IPS DF 6.9 (cell line): ENCODE measurements at places on chromosomes 5 and 9.

GRCh38 chr5:24621792-24622191 is 23.0 kb downstream of the CDH10 start:
- H3K4me1 ChIP-seq = no peaks in the 10 kb centered on the region
- no peaks in the 10 kb centered on the region for H3K27me3 ChIP-seq
- H3K36me3 ChIP-seq = no peaks in the 10 kb centered on the region
- H3K4me3 ChIP-seq = no peak overlapping the region
- H3K27ac ChIP-seq = no peak overlapping the region

GRCh38 chr5:139193928-139194327 is 4.2 kb downstream of the SIL1 start:
- H3K27me3 ChIP-seq = no peaks in the 10 kb centered on the region
- no peak overlapping the region for H3K4me3 ChIP-seq
- DNase-seq = no peak
- peaks cover 2% of the 10 kb centered on the region; the same call in 1 of the 2 replicates for H3K4me1 ChIP-seq
- no peak overlapping the region for H3K27ac ChIP-seq

- H3K4me1 ChIP-seq = no peaks in the 10 kb centered on the region
- H3K27me3 ChIP-seq = no peaks in the 10 kb centered on the region
- no peak overlapping the region for H3K4me3 ChIP-seq
- H3K36me3 ChIP-seq = no peaks in the 10 kb centered on the region
- DNase-seq = no peak
- H3K27ac ChIP-seq = no peak overlapping the region
Measured at GRCh38 chr9:3492214-3492613, 33.6 kb downstream of the RFX3 start.

GRCh38 chr9:136907011-136907914 is 20.9 kb downstream of the TRAF2 start:
- H3K4me3 ChIP-seq = no peak overlapping the region
- H3K4me1 ChIP-seq = no peaks in the 10 kb centered on the region
- H3K36me3 ChIP-seq = peaks cover 27% of the 10 kb centered on the region
- H3K27me3 ChIP-seq = no peaks in the 10 kb centered on the region
- H3K27ac ChIP-seq = no peak overlapping the region

DNA sequence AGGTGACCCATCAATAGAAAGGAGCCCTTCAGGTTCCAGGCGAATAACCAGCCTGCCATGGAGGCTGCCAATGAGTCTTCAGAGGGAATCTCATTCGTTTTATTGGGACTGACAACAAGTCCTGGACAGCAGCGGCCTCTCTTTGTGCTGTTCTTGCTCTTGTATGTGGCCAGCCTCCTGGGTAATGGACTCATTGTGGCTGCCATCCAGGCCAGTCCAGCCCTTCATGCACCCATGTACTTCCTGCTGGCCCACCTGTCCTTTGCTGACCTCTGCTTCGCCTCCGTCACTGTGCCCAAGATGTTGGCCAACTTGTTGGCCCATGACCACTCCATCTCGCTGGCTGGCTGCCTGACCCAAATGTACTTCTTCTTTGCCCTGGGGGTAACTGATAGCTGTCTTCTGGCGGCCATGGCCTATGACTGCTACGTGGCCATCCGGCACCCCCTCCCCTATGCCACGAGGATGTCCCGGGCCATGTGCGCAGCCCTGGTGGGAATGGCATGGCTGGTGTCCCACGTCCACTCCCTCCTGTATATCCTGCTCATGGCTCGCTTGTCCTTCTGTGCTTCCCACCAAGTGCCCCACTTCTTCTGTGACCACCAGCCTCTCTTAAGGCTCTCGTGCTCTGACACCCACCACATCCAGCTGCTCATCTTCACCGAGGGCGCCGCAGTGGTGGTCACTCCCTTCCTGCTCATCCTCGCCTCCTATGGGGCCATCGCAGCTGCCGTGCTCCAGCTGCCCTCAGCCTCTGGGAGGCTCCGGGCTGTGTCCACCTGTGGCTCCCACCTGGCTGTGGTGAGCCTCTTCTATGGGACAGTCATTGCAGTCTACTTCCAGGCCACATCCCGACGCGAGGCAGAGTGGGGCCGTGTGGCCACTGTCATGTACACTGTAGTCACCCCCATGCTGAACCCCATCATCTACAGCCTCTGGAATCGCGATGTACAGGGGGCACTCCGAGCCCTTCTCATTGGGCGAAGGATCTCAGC is at the start of gene OR1K1:
Gene OR1K1, plus strand, starts transcription at position 58 of the 995 bp plus-strand sequence. Its CDS starts 0 bp downstream, at position 58.
- H3K36me3 ChIP-seq = no peaks in the 10 kb centered on the region
- no peaks in the 10 kb centered on the region; the same call in 1 of the 2 replicates for H3K27me3 ChIP-seq
- no peak within 1 kb of the TSS for H3K4me3 ChIP-seq

- H3K4me1 ChIP-seq = peaks cover 8% of the 10 kb centered on the region
- no peak for DNase-seq
- H3K4me3 ChIP-seq = no peak overlapping the region
- H3K36me3 ChIP-seq = no peaks in the 10 kb centered on the region
- H3K27me3 ChIP-seq = peaks cover 2% of the 10 kb centered on the region; the same call in 1 of the 2 replicates
Measured at GRCh38 chr9:132238992-132239391, 77.1 kb downstream of the NTNG2 start.

GRCh38 chr9:38066914-38067858 is 1.8 kb downstream of the SHB start:
- H3K36me3 ChIP-seq = no peaks in the 10 kb centered on the region
- H3K4me3 ChIP-seq = peak overlapping the region; percentile 81; the same call in 1 of the 2 replicates
- DNase-seq = no peak
- no peak overlapping the region for H3K27ac ChIP-seq
- H3K27me3 ChIP-seq = no peaks in the 10 kb centered on the region; the same call in 1 of the 2 replicates
- H3K4me1 ChIP-seq = peaks cover 10% of the 10 kb centered on the region

GRCh38 chr9:33344145-33344544 is 53.8 kb downstream of the NFX1 start:
- DNase-seq = no peak
- no peak overlapping the region for H3K27ac ChIP-seq
- H3K27me3 ChIP-seq = no peaks in the 10 kb centered on the region
- H3K4me1 ChIP-seq = no peaks in the 10 kb centered on the region
- no peak overlapping the region for H3K4me3 ChIP-seq

- no peak for DNase-seq
- H3K27ac ChIP-seq = no peak overlapping the region
- no peak overlapping the region for H3K4me3 ChIP-seq
- H3K4me1 ChIP-seq = peaks cover 2% of the 10 kb centered on the region; the same call in 1 of the 2 replicates
- no peaks in the 10 kb centered on the region for H3K27me3 ChIP-seq
Measured at GRCh38 chr5:148910686-148911361, 84.4 kb downstream of the ADRB2 start.

DNA sequence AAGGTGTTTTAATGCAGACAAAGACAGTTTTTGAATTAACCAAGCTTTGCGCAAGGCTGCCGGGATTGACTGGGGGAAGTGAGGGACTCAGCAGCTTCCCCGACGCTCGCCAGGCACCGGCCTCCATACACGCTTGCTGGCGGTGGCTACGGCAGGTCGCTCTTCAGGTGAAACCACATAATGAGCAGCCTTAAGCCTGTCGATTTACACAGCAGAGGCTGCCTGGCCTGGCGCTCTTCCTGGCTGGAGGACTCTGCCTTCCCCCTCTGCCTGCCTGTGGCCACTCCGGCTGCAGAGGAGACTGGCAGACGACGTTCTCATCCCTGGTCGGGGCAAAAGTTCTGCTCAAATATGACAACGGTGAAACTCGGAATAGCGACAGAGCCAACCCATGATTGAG is 9.0 kb upstream of the NOTCH1 start:
- no peaks in the 10 kb centered on the region for H3K36me3 ChIP-seq
- H3K4me1 ChIP-seq = peaks cover 5% of the 10 kb centered on the region
- H3K27me3 ChIP-seq = no peaks in the 10 kb centered on the region
- no peak overlapping the region for H3K27ac ChIP-seq
- H3K4me3 ChIP-seq = no peak overlapping the region

DNA sequence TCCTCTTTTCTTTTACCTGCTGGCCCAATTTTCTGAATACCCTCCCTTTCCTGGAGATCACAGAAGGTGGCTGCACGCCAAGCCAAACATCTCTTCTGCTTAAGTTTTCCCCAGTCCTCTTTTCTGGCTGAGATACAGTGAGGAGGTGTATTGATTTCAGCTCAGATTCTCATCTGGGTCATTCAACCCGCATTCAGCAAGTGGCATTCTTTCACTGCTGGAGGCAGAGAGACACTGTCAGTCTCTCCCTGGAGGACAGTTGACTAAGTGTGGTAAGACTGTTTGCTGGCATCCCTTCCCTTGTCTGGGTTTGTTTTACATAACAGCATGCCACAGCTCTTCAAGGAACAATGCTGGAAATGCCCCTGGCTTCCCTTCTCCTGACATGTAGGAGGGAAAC is 60.5 kb downstream of the GABRG2 start:
- H3K4me3 ChIP-seq = no peak overlapping the region
- H3K36me3 ChIP-seq = no peaks in the 10 kb centered on the region
- no peaks in the 10 kb centered on the region for H3K27me3 ChIP-seq
- no peak overlapping the region for H3K27ac ChIP-seq
- peak; percentile 64 for DNase-seq

DNA sequence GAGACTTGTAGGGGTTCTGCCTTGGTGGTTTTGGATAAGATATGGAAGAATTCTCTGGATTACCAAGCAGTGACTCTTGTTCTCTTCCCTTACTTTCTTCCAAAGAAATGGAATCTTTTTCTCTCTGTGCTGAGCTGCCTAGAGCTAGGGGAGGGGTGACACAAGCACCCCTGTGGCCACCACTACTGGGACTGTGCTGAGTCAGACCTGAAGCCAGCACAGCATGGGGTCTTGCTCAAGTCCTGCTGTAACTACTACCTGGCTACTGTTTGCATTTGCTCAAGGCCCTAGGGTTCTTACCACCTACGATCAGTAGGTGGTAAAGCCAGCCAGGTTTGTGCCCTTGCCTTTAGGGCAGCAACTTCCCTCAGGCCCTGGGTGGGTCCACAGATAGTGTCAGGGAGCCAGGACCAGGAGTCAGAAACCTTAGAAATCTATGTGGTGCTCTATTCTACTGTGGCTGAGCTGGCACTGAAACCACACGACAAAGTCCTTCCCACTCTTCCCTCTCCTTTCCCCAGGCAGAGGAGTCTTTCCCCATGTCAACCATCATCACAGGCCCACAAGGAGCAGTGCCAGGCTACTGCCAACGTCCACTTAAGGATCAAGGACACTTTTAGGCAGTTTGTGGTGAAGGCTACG is 53.8 kb downstream of the SREK1 start:
- H3K27ac ChIP-seq = no peak overlapping the region
- no peaks in the 10 kb centered on the region for H3K27me3 ChIP-seq
- H3K4me3 ChIP-seq = no peak overlapping the region

DNA sequence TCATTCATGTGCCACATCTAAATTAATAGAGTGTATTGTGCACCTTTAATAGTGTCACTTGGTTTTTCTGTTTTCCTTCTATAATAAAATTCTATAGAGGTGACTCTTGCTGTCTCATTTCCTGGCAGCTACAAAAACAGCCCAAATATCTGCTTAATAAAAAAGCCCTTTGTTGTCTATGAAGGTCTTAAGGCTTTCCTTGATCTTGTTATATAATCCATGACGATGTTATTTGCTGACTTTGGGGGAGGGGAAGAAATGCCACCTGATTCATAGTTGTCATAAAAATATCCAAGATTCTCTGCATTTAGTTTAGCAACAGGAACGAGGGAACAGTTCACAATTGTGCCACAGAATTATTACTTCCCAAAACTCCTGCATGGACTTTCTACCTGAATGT is 31.3 kb downstream of the CPEB4 start:
- H3K4me1 ChIP-seq = peaks cover 3% of the 10 kb centered on the region; the same call in 1 of the 2 replicates
- no peaks in the 10 kb centered on the region for H3K36me3 ChIP-seq
- DNase-seq = no peak
- H3K4me3 ChIP-seq = no peak overlapping the region
- no peak overlapping the region for H3K27ac ChIP-seq

- H3K27ac ChIP-seq = no peak overlapping the region
- no peaks in the 10 kb centered on the region for H3K4me1 ChIP-seq
- DNase-seq = no peak
- no peaks in the 10 kb centered on the region for H3K36me3 ChIP-seq
Measured at GRCh38 chr9:755454-756381, 85.8 kb upstream of the DMRT1 start.

DNA sequence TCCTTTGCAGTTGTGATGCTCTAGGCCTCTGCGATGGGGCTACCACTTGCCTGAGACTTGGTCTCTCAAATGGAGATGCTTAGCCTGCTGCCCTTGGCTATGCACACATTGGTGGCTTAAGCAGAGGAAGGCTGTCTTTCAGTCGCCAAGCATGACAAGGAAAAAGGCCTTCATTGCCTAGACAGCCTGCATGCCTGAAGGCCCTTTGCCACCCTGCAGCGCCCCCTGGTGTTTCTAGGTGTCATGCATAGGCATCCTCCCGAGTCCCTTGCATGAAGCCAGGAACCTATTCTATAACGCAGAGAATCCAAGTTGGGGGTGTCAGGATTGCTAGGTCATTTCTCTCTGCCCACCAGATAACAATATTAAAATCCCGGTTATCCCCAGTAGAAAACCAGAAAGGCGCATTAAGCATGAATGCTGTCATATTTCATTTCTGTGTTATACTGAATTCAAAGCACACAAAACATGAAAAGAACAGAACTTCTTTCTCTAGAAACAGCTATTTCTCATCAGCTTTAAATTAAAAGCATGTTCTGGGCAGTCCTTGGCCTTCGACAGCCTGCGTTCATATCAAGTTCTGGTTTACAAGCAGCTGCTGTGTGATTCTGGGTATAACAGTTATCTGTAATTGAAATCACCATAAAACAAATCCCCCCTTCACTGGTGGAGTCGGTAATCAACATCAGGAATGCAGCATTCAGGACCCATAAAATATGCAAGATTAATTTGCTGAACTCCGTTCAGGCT is 59.7 kb upstream of the TRPC7 start:
- DNase-seq = peak; percentile 64
- no peaks in the 10 kb centered on the region for H3K36me3 ChIP-seq
- no peaks in the 10 kb centered on the region for H3K4me1 ChIP-seq
- H3K27ac ChIP-seq = no peak overlapping the region
- H3K4me3 ChIP-seq = no peak overlapping the region

- no peak for DNase-seq
- H3K27me3 ChIP-seq = no peaks in the 10 kb centered on the region
- no peaks in the 10 kb centered on the region; the same call in 1 of the 2 replicates for H3K4me1 ChIP-seq
- no peak overlapping the region for H3K27ac ChIP-seq
- H3K4me3 ChIP-seq = no peak overlapping the region
- peaks cover 3% of the 10 kb centered on the region; the same call in 1 of the 2 replicates for H3K36me3 ChIP-seq
Measured at GRCh38 chr5:6634788-6635430, 1.7 kb downstream of the SRD5A1 start.

DNA sequence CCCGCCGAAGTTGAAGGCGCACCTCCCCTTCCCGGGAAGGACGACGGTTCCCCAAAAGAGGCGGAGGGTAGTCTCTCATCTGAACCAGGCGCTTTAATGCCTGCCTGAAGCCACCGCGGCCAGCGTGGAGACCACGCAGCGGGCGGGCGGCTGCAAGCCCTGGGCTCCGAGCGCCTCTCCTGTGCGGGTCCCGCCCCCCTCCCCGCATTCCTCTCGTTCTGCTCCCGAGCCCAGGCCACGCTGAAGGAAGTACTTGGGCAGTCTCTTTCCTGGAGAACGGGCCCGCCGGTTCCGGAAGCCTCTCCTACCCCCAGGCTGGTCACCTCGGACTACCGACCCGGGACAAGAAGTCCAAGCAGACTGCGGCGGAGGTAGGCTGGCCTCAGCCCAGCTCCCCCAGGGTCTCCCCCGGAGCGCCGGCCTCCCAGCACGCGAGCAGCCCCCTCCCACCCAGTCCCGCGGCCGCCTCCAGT is 571 bp downstream of the PPIC start:
- no peaks in the 10 kb centered on the region for H3K36me3 ChIP-seq
- no peak for DNase-seq
- H3K27ac ChIP-seq = no peak overlapping the region
- H3K4me1 ChIP-seq = peaks cover 3% of the 10 kb centered on the region; the same call in 1 of the 2 replicates
